Stimulated activated CD4-positive, alpha-beta T cell treated with anti-CD3 and anti-CD28 coated beads, Interleukin-1b, Interleukin-23, amount 100 ng/mL, for 1 hour (primary cell): ENCODE measurements at places on chromosomes 2 and 18.

GRCh38 chr2:100542418-100542817, 20.4 kb upstream of the PDCL3 start:
- DNase-seq: no peak

- DNase-seq: no peak
Measured at GRCh38 chr2:158043181-158043948, 58.3 kb upstream of the UPP2 start.

GRCh38 chr2:63962186-63962585, 57.0 kb downstream of the VPS54 start:
- no peak for DNase-seq

- DNase-seq: no peak
Measured at GRCh38 chr2:205730701-205731582, 48.6 kb downstream of the NRP2 start.

DNA sequence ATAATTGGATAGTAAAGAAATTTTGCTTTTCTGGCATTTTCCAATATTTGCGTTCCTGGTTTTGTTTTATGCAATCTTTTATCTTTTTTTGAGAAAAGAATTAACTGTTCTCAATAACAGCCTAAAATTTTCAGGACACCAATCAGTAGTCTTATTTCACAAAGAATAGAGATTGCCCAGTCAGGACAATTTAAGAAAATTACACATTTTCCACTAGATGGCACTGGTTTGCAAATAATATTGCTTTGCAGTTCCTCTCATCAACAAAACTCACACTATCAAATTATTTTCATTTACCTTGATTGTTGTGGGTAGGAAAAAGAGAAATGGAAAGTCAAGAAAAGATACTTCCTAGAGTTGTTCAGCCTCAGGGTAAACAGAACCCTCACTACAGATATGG, 2.4 kb upstream of the RBM45 start:
- DNase-seq: no peak

DNA sequence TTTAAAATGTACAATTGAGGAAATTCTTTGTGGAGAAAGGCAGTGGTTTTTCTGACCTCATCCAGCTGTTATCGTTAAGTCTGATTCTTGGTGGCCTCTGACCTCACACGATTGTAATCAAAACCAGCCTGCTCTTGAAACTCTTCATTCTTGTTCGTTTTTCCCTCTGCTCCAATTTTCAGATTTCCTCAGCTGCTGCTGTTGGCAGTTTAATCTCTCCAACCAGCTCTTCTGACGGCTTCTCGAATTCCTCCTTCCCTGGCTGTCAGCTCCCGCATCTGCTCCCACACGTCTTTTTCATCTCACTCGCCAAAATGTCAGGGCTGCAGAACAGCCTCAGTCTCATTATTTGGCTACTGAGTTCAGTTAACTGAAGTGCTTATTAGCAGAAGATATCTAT, 136.1 kb downstream of the DCDC2C start:
- no peak for DNase-seq

GRCh38 chr2:30583204-30583749, 136.2 kb downstream of the LCLAT1 start:
- DNase-seq: no peak

DNA sequence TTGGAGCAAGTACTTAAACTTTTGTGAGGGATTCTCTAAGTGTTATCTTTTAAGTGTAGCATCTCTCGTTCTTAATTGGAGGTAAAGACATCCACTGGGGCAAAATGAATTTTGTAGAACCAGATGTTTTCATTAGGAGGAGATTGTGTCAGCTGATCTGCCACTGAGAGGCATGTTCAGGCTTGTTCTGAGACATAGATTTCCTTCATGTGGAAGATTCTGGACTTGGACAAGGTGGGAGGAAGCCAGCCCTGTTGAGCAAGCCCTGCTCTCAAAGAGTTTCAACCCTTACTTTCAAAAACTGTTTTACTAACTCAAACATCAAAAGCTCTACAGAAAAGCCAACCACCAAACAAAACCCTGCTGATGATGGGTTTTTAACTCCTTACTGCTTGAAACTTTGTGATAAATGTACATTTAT, 6.5 kb downstream of the MAP4K4 start:
- no peak for DNase-seq

GRCh38 chr18:59454909-59455727, 96.1 kb upstream of the LMAN1 start:
- DNase-seq: no peak

- DNase-seq: no peak
Measured at GRCh38 chr18:37844209-37844970, 278.8 kb upstream of the CELF4 start.

- no peak for DNase-seq
Measured at GRCh38 chr2:104443145-104443544, 410.8 kb upstream of the POU3F3 start.

- DNase-seq: no peak
Measured at GRCh38 chr2:176482107-176482506, 212.9 kb downstream of the MTX2 start.

- DNase-seq: no peak
Measured at GRCh38 chr18:64791236-64791635, 642.3 kb upstream of the LINC00305 start.

DNA sequence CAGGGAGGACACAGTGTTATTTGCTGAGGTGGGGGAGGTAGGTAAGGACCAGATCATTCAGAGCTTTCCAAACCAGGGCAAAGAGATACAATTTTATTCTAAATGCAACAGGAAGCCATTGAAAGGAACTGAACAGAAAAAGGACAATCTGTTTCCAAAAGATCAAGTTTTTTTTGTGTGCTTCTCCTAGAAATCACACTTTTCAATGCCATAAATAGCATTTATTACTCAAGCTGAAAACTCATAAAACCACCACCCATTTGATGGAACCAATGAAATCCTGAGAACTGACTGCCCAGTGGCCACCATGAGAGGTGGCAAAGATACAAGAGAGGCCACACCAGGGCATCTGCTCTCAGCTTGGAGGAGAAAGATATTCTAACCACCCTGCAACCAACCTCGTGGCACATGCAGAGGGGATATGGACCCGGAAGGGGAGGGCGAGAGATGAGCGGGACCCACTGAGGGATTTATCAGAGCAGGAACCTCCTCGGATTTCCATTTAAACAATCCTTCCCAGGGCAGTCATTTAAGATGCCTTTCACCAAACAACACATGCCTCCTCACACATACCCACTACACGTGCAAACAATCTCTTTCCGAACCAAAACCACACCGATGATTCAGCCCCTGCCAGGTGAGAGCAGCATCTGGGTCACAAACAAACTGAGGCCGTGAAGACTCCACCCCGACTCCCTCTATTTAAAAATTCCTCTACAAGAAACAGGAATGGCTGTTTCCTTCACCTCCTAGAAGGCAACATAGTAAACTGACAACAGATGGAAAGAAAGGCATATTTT, 8.8 kb downstream of the CYB5A start:
- no peak for DNase-seq

- DNase-seq: no peak
Measured at GRCh38 chr18:46413684-46414083, 243.3 kb downstream of the LOXHD1 start.

GRCh38 chr18:24397131-24397693, 412 bp downstream of the OSBPL1A start:
- peak; percentile 4 for DNase-seq

GRCh38 chr2:222982010-222982908, 69.7 kb upstream of the KCNE4 start:
- DNase-seq: no peak

DNA sequence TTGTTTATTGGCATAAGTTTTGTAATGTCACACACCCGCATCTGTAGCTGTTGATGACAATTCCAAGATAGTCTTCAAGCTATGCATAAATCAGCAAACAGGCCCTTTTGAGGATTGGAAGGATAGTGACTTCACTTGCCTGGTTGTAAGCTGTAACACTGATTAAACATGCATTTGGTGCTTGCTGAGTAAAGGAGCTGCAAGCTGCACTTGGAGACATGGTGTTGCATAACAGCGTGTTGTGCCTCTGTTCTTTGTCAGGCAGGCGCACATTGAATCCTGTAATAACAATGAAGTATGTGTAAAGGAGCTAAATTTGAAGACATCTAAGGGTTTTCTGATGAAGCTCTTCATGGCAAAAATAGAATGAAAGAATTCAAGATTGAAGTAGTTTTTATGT, 68.7 kb upstream of the TTC27 start:
- no peak for DNase-seq

GRCh38 chr2:146123256-146123655, 1603.3 kb upstream of the ZEB2 start:
- no peak for DNase-seq

- DNase-seq: no peak
Measured at GRCh38 chr2:28296904-28297303, 95.8 kb upstream of the FOSL2 start.

- peak; percentile 31 for DNase-seq
Measured at GRCh38 chr2:118882693-118883336, 35.4 kb upstream of the EN1 start.

DNA sequence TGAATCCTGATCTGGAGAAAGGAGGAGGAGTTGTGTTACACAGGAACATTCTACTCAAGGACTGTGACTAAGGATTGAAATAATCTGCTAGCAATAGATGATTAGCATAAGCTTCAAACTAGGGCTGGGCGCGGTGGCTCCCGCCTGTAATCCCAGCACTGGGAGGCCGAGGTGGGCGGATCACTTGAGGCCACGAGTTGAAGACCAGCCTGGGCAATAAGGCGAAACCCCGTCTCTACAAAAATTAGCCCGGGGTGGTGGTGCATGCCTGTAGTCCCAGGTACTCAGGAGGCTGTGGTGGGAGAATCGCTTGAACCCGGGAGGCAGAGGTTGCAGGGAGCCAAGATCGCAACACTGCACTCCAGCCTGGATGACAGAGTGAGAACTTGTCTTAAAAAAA, 1.5 kb downstream of the TRMT61B start:
- no peak for DNase-seq

GRCh38 chr2:106063181-106063580, 130.9 kb downstream of the UXS1 start:
- DNase-seq: no peak

- no peak for DNase-seq
Measured at GRCh38 chr18:78650926-78651325, 328.7 kb upstream of the SALL3 start.

GRCh38 chr2:29398384-29399237, 283.4 kb downstream of the CLIP4 start:
- no peak for DNase-seq

DNA sequence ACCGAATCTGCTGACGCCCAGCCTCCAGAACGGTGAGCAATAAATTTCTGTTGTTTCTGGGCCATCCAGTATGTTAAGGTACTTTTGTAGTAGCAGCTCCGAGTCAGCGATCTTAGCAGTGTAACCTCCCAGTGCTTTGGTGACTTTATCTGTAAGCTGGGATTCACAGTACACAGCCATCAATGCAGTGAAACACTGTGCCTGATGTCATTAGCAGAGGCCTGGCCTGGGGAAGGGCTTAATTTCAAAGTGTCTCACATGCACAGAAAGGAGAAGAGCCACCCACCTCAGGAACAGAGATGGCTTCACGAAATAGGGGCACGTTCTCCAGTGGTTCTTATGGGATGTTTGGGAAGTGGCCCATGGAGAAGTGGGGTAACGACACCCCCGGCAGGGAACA, 281.2 kb downstream of the PHLPP1 start:
- DNase-seq: no peak

- no peak for DNase-seq
Measured at GRCh38 chr18:61967252-61967891, 74.6 kb upstream of the RNF152 start.

- DNase-seq: no peak
Measured at GRCh38 chr18:4172196-4173100, 282.7 kb downstream of the DLGAP1 start.

DNA sequence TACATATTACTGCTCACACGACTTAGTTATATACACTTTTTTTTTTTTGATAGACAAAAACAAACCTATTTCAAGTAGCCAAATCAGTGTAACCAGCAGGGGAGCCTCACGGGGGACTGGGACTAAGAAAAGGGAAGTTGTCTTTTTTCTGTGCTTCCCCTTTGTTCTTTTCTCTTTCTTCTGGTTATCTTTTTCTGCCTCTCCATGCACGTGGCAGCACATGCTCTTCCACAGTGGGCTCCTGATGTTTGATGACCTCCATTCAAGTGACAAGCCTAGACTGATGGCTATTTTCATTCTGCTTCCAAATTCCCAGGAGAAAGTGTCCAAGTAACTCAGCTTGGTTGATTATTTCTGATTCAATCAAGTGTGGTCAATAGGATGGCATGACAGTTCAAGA, 98.2 kb upstream of the STK39 start:
- no peak for DNase-seq
